Epithelial cell of proximal tubule (primary cell): ENCODE measurements at places on chromosomes 6 and 20. TPM values are rescaled to one million over a fixed set of nuclear protein-coding genes. Genes with fewer than 3 reads are reported as not detected.

DNA sequence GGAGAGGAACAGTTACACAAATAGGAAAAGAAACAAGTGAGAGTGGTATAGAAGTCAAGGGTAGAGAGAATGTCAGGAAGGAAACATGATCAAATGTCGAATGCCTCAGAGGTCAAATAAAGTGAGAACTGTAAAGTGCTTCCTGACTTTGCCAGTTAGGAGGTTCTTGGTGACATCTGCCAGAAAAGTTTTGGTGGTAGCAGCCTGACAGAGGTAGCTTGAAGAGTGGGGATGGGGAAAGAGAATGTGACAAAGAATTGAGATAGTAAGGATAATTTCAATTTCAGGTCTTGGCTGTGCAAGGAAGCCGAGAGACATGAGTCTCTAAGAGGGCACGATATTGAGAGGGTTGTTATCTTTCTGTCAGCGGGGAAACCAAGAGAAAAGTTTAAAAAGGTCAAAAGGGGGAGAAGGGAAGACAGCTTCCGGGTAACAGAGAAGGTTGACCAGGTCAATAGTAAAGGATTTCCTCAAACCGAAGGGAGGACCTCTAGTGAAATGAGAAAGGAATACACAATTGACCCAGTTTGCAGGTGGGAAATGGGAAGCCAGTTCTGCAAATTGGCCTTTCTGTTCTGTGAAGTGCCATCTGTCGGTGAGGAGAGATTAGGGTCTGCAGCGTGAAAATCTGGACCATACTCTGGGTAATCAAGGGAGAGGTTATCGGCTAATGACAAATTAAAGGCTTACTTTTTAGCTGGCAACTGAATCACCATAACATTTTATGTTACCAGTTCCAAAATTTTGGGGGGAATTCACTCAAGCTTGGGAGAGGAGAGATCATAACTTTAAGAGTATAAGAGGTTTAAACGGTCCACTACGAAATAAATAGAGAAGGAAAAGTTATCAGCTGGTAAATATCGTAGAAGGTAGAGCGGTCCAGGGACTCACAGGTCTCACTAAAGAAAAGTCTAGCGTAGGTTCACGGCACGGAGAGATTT is 973 bp upstream of the BRD2 start:
- DNase-seq, result no peak

- no peak for DNase-seq
Observed at GRCh38 chr6:15297895-15298590, 52.2 kb downstream of the JARID2 start.

GRCh38 chr20:64049060-64049877 is at the start of gene SOX18:
Gene SOX18 (minus strand): TSS chr20:64049639. CDS start chr20:64049516, 123 bp downstream.
- DNase-seq, result no peak

GRCh38 chr20:44527716-44528199 is 5.9 kb upstream of the SERINC3 start:
- no peak for DNase-seq

- no peak for DNase-seq
Observed at GRCh38 chr6:54204921-54205591, 93.8 kb downstream of the MLIP start.

GRCh38 chr6:142408409-142408808 is 106.6 kb downstream of the ADGRG6 start:
- no peak for DNase-seq

DNA sequence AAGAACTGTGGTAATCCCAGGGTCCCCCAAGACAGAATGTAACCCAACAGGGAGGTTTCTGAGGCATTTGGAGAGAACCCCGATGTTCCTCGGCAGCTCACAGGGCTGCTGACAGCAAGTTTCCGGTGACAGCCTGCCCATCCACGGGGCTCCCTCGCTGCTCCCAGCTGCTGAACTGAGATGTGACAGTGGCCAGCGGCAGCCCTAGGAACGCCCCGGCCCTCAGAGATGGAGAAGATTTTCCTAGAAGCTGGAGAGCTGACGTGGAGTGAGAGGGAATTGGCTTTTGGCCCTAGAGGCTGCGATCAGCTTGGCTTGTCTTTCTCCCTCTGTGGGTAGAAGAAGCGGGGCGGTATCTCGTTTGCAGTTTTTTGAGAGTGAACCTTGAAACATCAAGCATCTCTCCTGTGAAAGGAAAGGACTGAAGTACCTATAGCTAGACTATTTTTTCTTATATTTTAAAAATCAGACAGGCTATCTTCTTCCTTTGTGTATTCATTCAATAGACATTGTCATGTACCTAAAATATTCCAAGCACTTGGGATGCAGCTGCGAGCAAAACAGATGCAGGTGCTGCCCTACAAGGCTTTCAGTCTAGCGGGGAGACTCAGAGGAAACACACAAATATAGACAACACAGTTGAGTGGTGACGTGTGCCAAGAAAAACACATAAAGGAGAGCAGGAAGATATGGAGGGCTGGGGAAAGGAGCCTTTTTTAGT is 28.4 kb upstream of the NFATC2 start:
- DNase-seq, result no peak

GRCh38 chr6:15200087-15200486 is 45.8 kb upstream of the JARID2 start:
- DNase-seq, result no peak

- DNase-seq, result no peak
Observed at GRCh38 chr6:7642791-7643190, 52.8 kb downstream of the SNRNP48 start.

The C20orf204 gene
- total RNA-seq, result under 0.01 TPM in 1 of 2 replicates, not detected in the other

The AKAP12 gene
- total RNA-seq, result 191 and 430 TPM in 2 replicates
